AG04449 (cell line): ENCODE measurements at places on chromosomes 4 and X.

DNA sequence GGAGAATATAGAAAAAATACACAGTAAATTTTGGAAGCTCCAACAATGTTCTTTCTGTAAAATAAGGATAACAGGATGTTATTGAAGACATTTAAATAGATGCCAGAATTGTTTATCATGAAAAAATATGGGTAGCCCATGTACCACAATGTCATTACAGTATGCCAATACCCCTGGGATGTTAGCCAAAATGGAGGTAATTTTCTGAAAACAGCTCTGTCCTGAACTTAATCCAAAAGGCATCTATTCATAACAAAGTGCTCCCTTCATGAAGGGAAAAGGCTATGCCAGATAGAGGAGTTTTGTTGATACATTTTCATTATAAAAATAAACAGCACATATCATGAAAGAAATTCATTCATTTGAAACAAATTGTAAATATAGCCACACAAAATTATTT lies 1902.6 kb upstream of the AGA start:
- DNase-seq: no peak

- no peak for DNase-seq
Observed at GRCh38 chrX:107747596-107748161, 27.9 kb downstream of the TSC22D3 start.

DNA sequence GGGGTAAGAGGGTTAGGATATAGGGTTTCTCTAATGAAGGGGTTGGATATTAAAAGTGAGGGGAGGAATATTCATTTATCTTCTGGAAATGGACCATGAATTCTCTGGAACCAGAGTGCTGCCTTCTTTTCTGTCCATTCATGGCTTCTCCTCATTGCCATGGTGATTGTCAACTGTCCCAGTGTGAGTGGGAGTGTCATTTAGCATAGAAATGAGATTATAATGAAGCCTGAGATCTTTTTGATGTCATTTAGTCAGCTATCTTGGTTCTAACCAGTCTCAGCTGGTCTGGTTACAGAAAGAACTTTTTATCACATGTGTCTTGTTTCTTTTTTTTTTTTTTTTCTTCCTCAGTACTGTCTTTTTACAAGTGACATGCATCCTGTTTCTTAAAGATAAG lies 497.3 kb upstream of the PITX2 start:
- DNase-seq: no peak

GRCh38 chr4:96044971-96045370 lies 205.1 kb downstream of the PDHA2 start:
- no peak for DNase-seq

- DNase-seq: no peak
Observed at GRCh38 chrX:106933538-106933961, 13.3 kb downstream of the CLDN2 start.
